Activated CD4-positive, alpha-beta T cell treated with anti-CD3 and anti-CD28 coated beads, Interleukin-2, amount 10 ng/mL, durations not matched to agents 7 days and 5 days (primary cell): ENCODE measurements at places on chromosomes 5 and 9. TPM values are rescaled to one million over a fixed set of nuclear protein-coding genes. Genes with fewer than 3 reads are reported as not detected.

DNA sequence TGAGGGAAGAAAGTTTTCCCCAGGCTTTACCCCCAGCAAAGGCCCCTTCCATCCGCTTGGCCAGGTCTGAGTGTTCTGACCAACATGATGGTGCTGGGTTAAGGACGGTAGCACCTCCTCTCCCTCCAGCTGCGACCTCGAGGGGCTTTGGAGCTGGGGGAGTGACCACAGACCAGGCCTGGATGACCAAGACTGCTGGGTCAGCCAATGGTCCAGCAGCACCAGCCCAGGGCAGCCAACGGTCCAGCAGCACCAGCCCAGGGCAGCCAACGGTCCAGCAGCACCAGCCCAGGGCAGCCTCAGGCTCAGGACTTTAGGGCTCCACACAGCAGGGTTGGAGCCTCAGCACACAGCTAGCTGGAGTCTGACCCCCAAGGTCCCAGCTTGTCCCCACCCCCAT is 57.2 kb upstream of the CNOT6 start:
- H3K4me1 ChIP-seq, result no peaks in the 10 kb centered on the region
- no peak overlapping the region for H3K4me3 ChIP-seq
- no peaks in the 10 kb centered on the region for H3K36me3 ChIP-seq
- H3K27me3 ChIP-seq, result no peaks in the 10 kb centered on the region
- H3K27ac ChIP-seq, result no peak overlapping the region

TAF11L5 gene
- not detected for total RNA-seq

DNA sequence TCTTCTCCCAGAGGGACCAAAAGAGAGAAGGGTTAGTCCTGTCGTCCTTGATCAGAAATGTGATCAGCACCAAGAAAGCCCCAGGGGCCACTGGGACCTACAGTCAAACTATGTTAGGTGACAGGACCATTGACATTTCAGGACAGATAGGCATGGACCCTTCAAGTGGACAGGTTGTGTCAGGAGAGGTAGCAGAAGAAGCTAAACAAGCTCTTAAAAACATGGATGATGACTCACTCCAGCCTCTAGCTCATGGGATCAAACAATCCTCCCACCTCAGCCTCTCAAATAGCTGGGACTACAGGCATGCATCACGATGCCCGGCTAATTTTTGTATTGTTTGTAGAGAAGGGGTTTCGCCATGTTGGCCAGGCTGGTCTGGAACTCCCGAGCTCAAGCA is 2.3 kb upstream of the AQP3 start:
- H3K27me3 ChIP-seq, result no peaks in the 10 kb centered on the region
- H3K27ac ChIP-seq, result no peak overlapping the region

- H3K27ac ChIP-seq, result no peak overlapping the region
- H3K4me1 ChIP-seq, result peaks cover 2% of the 10 kb centered on the region
- no peak for DNase-seq
- H3K27me3 ChIP-seq, result no peaks in the 10 kb centered on the region
- H3K4me3 ChIP-seq, result no peak overlapping the region
- H3K36me3 ChIP-seq, result peaks cover 35% of the 10 kb centered on the region
These were observed 86.2 kb downstream of the TTC39B start for GRCh38 chr9:15220658-15221318.

DNA sequence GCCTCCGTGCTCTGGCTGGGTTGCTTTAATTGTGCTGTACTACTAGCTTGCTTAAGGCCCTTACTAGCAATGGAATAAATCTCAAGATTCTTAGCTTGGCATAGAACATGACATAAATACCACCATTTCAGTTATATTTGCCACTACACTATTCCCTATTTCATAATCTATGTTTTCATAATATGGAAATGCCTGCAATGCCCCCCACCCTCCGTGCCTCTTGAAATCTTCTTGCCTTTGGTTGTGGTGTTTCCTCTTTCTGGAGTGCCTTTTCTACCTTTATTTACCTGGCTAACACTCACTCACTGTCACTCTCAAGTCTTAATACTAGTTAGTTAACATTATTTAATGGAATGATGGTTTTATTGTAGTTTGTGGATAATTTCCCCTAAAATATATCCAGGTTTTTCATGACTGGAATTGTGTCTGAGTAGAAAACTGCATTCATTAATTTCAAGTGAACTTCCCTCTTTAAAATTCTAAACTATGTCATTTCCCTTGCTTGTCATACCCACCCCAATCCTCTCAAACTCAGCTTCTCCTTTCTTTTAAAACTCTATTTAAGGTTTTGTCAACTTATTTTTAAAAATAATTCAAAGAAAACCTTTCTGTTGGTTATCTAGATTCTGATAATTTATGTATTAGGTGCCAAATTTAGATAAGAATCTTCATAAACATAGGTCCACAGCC is 521.7 kb upstream of the DAB2 start:
- DNase-seq, result no peak
- no peak overlapping the region for H3K27ac ChIP-seq
- H3K4me3 ChIP-seq, result no peak overlapping the region
- peaks cover 3% of the 10 kb centered on the region for H3K4me1 ChIP-seq
- H3K36me3 ChIP-seq, result no peaks in the 10 kb centered on the region
- no peaks in the 10 kb centered on the region for H3K27me3 ChIP-seq

- no peak overlapping the region for H3K27ac ChIP-seq
- no peak for DNase-seq
- no peaks in the 10 kb centered on the region for H3K4me1 ChIP-seq
- no peaks in the 10 kb centered on the region for H3K36me3 ChIP-seq
- H3K4me3 ChIP-seq, result no peak overlapping the region
These were observed 31.2 kb upstream of the LRRC14B start for GRCh38 chr5:160173-160510.

DNA sequence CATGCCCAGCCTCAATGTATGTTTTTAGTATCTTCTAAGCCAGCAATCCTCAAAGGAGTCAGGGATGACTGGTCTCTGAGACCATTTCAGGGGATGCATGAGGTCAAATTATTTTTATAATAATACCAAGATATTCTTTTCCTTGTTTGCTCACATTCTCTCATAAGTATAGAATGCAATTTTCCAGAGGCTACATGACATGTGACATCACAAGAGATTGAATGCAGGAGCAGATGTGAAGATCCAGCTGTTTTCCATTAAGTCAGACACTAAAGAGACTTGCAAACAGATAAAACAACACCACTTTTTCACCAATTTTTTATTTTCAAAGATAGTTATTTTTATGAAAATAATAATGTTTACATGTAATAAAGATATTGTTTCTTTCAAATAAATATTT is 22.0 kb upstream of the FREM1 start:
- DNase-seq, result no peak
- no peaks in the 10 kb centered on the region for H3K36me3 ChIP-seq

DNA sequence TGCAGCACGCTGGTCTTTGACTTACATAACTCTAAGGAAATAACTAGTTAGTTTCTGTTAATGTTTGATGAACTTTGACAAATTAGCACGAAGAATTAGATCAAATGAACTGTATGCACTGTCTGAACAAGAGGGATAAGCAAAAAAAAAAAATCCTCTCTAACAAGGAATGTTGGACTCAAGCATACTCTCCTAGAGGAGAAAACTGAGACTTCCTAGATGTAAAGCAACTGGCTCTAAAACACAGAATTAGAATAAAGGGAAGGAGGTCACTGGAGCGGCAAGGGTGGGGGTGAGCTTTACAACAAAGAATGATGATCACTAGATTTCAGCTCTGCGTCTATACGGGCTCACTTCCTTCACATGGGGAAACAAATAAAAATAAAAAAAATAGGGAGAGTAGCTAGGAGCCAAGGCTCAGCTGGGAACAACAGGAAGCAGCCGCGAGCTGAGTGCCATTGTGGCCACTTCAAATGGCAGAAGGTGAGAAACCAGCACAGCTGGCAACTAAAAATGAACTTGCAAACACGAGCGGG is 48.7 kb upstream of the CEMIP2 start:
- DNase-seq, result no peak
- H3K27ac ChIP-seq, result no peak overlapping the region
- no peak overlapping the region for H3K4me3 ChIP-seq
- H3K36me3 ChIP-seq, result no peaks in the 10 kb centered on the region

DNA sequence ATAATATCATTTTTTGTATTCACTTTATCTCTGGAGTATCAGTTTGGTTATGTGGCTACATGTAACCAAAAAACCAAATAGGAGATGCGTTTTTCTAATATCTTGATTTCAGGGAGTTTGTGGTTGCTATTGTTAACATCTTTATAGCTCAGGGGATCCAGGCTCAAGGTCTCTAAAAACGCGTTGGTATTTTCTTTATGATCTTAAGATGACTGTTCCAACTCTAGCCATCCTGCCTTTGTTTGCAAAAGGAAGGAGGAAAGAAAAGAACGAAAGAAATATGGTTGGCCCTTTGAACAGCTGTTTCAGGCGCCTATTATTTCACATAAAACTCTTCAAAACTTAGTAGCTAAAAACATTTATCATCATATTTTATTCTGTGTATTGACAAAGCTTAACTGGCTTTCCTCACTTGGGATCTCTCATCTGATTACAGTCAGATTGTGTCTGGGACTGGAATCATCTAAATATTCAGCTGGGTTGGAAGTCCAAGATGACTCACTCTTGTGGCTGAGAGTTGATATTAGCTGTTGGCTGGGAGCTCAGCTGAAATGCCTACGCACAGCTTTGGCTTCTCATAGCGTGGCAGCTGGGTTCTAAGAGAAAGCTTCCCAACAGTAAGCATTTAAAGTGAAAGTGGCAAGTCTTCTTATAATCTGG is 60.1 kb downstream of the FAM174A start:
- H3K27me3 ChIP-seq, result peaks cover 3% of the 10 kb centered on the region
- H3K4me3 ChIP-seq, result no peak overlapping the region
- no peaks in the 10 kb centered on the region for H3K36me3 ChIP-seq
- no peak for DNase-seq

IRX4 gene
- total RNA-seq, result not detected

DNA sequence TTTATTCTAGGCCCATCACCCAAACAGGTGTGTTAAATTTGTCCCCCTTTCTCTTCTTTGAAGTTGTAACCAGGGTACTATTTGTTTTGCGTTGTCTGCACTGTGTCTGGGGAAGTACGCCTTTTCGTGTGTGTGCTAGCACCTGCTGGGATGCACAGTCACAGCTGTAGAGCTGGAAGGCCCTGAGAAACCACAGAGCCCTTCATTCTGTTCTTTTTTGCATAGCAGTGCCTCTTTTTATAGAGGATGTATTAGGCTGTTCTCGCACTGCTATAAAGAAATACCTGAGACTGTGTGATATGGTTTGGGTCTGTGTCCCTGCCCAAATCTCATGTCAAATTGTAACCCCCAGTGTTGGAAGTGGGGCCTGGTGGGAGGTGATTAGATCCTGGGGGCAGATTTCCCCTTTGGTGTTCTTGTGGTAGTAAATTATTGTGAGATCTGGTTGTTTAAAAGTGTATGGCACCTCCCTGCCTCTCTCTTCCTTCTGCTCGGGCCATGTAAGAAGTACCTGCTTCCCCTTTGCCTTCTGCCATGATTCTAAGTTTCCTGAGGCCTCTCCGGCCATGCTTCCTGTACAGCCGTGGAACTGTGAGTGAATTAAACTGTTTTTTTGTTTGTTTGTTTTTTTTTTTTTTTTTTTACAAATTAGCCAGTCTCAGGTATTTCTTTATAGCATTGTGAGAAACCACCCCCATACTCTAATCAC is 14.0 kb downstream of the SEC61B start:
- no peak for DNase-seq
- peaks cover 16% of the 10 kb centered on the region for H3K4me1 ChIP-seq
- H3K27ac ChIP-seq, result peak overlapping the region; percentile 71
- H3K27me3 ChIP-seq, result no peaks in the 10 kb centered on the region
- H3K36me3 ChIP-seq, result peaks cover 13% of the 10 kb centered on the region

- H3K4me3 ChIP-seq, result no peak overlapping the region
- H3K4me1 ChIP-seq, result no peaks in the 10 kb centered on the region
- H3K36me3 ChIP-seq, result no peaks in the 10 kb centered on the region
- no peak overlapping the region for H3K27ac ChIP-seq
- DNase-seq, result no peak
These were observed 339.0 kb downstream of the NSG2 start for GRCh38 chr5:174384509-174384947.

DNA sequence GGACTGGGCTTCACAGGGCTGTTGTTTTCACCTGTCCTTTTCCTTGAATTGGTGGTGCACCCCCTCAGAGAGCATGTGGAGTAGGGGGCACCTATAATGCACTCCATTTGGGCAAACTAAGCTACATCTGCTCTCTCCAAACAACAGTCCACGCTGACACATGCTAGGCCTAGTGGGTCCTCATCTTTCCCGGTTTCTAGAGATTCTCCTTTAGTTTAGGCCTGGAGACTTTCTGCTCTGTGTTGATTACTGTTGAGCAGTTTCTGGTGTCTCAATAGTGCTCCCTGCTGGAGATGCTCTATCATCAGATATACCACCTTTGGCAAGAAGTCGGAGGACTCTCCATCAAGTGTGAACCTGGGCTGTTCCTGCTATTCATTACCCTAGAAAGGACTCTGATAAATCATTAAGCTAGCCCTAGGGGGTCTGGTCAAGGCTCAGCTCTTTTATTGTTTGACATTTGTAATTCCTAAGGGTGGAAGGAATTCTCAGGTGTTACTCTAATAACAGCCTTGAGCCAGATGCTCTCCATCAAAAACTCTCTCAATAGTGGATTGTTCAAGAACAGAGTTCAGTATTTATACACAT is 64.0 kb upstream of the FYB1 start:
- H3K36me3 ChIP-seq, result peaks cover 24% of the 10 kb centered on the region
- peak overlapping the region; percentile 47 for H3K27ac ChIP-seq
- no peak overlapping the region for H3K4me3 ChIP-seq
- peaks cover 10% of the 10 kb centered on the region for H3K27me3 ChIP-seq

DNA sequence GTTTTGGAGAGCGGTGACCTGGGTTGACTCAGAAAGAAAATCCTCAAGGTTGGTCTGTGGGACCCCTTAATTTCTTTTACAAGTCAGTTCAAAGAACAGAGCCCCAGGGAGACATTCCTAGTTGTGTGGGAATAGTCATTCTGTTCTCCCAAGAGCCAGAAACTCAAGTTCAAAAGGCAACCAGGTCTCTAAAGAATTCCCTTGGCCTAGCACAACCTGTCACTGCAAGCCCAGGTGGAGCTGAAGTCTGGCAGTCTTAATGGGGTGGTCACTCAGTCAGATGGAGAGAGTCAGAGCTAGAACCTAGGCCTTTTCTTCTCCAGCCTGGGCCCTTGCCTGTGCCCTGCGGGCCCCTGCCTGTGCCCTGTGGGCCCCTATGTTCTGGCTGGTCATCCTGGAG is 37.5 kb upstream of the CDKN2AIPNL start:
- H3K27ac ChIP-seq, result no peak overlapping the region
- DNase-seq, result no peak
- H3K4me1 ChIP-seq, result no peaks in the 10 kb centered on the region
- H3K27me3 ChIP-seq, result no peaks in the 10 kb centered on the region
- H3K4me3 ChIP-seq, result no peak overlapping the region

PARP8 gene
- 100 TPM for total RNA-seq

GRCh38 chr9:127035423-127035822 is 87.0 kb downstream of the ANGPTL2 start:
- no peaks in the 10 kb centered on the region for H3K4me1 ChIP-seq
- H3K27ac ChIP-seq, result no peak overlapping the region
- H3K27me3 ChIP-seq, result peaks cover 6% of the 10 kb centered on the region
- no peak for DNase-seq
- no peaks in the 10 kb centered on the region for H3K36me3 ChIP-seq

SPATA31E1 gene
- total RNA-seq, result not detected

DNA sequence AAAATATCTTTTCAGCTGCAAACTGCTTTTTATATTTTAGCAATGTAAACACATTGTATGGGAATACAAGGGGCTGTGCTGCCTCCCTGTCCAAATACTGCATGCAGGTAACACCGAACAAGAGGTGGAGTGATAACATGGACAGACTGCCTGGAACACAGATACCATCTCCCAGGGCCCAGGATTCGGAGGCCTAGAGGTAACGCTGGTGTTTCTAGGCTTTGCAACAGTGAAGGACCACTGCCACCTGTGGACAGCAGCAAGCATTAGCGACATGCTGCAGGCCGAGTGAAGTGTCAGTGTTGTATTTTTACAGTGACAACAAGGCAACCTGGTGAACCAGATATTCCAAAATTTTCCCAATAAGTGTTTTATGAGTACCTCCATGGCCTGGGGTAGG is 379.1 kb downstream of the DMRT2 start:
- no peak overlapping the region for H3K4me3 ChIP-seq
- no peak overlapping the region for H3K27ac ChIP-seq

EPB41L4B gene
- total RNA-seq, result not detected
